ENCODE measurements at places on chromosomes 3 and 15. TPM values are rescaled to one million over a fixed set of nuclear protein-coding genes. Genes with fewer than 3 reads are reported as not detected.

The SH3GL3 gene
- total RNA-seq: not detected

The KY gene
- total RNA-seq: not detected

The SLC7A14 gene
- total RNA-seq: not detected

The PCBP4 gene
- total RNA-seq: 261 TPM

The IFRD2 gene
- 14.1 TPM for total RNA-seq

The ZNF106 gene
- total RNA-seq: 69.0 TPM

The COL6A5 gene
- not detected for total RNA-seq

The PDZRN3 gene
- total RNA-seq: 121 TPM

The PP2D1 gene
- total RNA-seq: not detected

The ATP13A5 gene
- not detected for total RNA-seq

The TRPM1 gene
- not detected for total RNA-seq

GRCh38 chr3:126721246-126721645 lies 17.2 kb downstream of the CHCHD6 start:
- H3K36me3 ChIP-seq: no peaks in the 10 kb centered on the region
- no peak overlapping the region for H3K27ac ChIP-seq
- no peak overlapping the region for H3K4me3 ChIP-seq

- H3K4me1 ChIP-seq: no peaks in the 10 kb centered on the region
- no peaks in the 10 kb centered on the region for H3K36me3 ChIP-seq
- no peak overlapping the region for H3K27ac ChIP-seq
- H3K4me3 ChIP-seq: no peak overlapping the region
- no peaks in the 10 kb centered on the region for H3K27me3 ChIP-seq
Observed at GRCh38 chr3:121989943-121990342, 32.1 kb downstream of the ILDR1 start.

GRCh38 chr3:171569571-171570132 lies 109.4 kb upstream of the TNIK start:
- no peak overlapping the region for H3K4me3 ChIP-seq
- H3K27me3 ChIP-seq: no peaks in the 10 kb centered on the region
- H3K4me1 ChIP-seq: no peaks in the 10 kb centered on the region
- no peak overlapping the region for H3K27ac ChIP-seq
- no peak for DNase-seq

DNA sequence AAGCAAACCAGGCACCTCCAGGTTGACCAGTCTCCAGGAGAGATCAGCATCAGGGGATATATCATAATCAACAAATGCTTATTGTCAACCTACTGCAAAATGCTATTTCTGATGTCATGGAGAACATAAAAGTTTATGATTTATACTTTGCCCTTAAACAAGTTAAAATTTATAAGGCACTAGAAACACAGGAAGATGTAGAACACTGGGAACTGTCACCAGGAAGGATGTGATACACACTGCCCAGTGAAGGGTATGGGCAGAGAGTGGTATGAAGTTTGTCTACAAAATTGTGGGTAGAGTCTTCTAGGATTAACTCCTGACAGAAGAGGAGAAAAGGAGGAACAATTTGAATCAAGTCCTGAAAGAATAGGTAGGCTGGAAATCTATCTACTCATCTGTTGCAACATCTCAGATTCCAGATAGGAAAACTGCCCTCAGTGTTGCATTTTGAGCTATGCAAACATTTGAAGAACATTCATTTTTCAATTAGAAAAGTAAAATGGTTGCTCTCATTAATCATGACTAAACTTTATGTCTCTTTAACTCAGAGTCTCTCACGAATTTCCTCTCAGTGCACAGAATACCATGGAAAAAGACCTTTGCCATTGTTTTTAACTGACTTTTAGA lies 105.9 kb upstream of the SKOR1 start:
- no peaks in the 10 kb centered on the region for H3K27me3 ChIP-seq
- H3K4me3 ChIP-seq: no peak overlapping the region
- no peak overlapping the region for H3K27ac ChIP-seq
- no peaks in the 10 kb centered on the region for H3K4me1 ChIP-seq
- DNase-seq: no peak
- H3K36me3 ChIP-seq: no peaks in the 10 kb centered on the region

DNA sequence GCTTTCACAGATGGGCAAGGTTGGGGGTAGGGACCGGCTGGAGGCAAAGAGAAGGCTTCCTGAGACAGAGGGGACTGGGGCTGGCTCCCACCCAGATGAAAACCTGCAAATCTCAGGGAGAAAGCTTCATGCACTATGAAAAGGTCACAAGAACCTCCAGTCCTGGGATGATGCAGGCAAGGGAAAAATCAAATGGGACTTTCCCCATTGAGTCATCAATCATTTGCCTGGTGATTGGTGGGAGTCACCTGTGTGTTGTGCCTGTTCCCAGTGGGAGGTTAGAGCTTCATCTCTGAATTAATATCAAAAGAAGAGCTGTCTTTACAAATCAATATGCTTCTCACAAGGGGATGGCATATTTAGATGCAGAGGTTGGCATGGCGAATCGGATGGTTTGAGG lies 49.9 kb downstream of the CACNA1D start:
- H3K4me3 ChIP-seq: no peak overlapping the region
- no peaks in the 10 kb centered on the region for H3K36me3 ChIP-seq
- H3K27me3 ChIP-seq: no peaks in the 10 kb centered on the region
- no peaks in the 10 kb centered on the region for H3K4me1 ChIP-seq

GRCh38 chr15:88897456-88898194 lies 2.3 kb upstream of the HAPLN3 start:
- peak; percentile 87 for DNase-seq
- H3K27ac ChIP-seq: peak overlapping the region; percentile 68
- no peak overlapping the region for H3K4me3 ChIP-seq

GRCh38 chr3:138097192-138098172 lies 17.9 kb downstream of the DZIP1L start:
- no peak overlapping the region for H3K4me3 ChIP-seq
- no peak overlapping the region for H3K27ac ChIP-seq
- no peak for DNase-seq
- no peaks in the 10 kb centered on the region for H3K4me1 ChIP-seq
- H3K36me3 ChIP-seq: no peaks in the 10 kb centered on the region

GRCh38 chr3:100209948-100210771 lies 50.6 kb upstream of the TBC1D23 start:
- DNase-seq: no peak
- H3K4me1 ChIP-seq: no peaks in the 10 kb centered on the region
- no peak overlapping the region for H3K4me3 ChIP-seq

GRCh38 chr3:41846850-41847249 lies 115.1 kb downstream of the ULK4 start:
- no peaks in the 10 kb centered on the region for H3K36me3 ChIP-seq
- no peak overlapping the region for H3K4me3 ChIP-seq
- H3K27ac ChIP-seq: no peak overlapping the region
- H3K4me1 ChIP-seq: peaks cover 7% of the 10 kb centered on the region
- H3K27me3 ChIP-seq: no peaks in the 10 kb centered on the region

GRCh38 chr3:65660000-65660598 lies 378.6 kb downstream of the MAGI1 start:
- H3K4me1 ChIP-seq: no peaks in the 10 kb centered on the region
- no peaks in the 10 kb centered on the region for H3K27me3 ChIP-seq
- no peak for DNase-seq
- H3K27ac ChIP-seq: no peak overlapping the region
- H3K4me3 ChIP-seq: no peak overlapping the region
- H3K36me3 ChIP-seq: no peaks in the 10 kb centered on the region

DNA sequence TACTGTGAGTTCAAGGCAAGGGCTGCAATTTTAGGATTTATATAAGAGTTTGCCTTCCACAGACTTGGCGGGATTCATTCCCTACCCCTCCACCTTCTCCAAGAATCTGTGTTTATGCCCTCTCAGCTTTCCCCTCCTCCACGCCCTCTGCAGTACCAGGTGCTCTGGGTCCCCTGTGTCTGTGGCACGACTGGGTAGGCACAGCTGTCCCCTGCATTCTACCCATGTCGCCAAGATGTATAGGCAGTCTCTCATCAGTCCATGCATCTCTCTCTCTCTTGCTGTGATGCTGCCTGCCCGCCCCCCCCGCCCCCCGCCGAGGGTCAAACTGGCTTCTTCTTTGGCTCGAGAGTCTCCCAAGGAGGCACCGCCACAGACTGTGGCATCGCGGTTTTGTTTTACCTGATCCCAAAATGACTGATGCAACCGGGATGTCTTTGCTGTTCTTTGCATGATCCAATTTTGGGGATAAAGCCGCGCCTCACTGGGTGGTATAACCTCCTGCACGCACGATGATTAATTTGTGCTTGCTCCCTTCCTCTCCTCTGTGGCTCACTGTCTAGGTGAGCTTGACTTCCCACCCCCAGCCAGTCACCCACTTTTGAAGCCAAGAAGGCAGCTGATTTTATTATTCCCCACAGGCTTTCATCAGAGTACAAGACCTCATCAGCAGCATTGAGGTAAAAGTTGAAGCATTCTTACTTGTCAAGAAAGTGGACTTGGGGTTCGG lies 43.7 kb downstream of the EFCAB12 start:
- no peaks in the 10 kb centered on the region for H3K36me3 ChIP-seq
- no peaks in the 10 kb centered on the region for H3K27me3 ChIP-seq
- no peak overlapping the region for H3K4me3 ChIP-seq
- H3K4me1 ChIP-seq: no peaks in the 10 kb centered on the region

GRCh38 chr15:68592054-68592453 lies 13.3 kb downstream of the CORO2B start:
- DNase-seq: no peak
- no peaks in the 10 kb centered on the region for H3K27me3 ChIP-seq

- no peaks in the 10 kb centered on the region for H3K27me3 ChIP-seq
- DNase-seq: no peak
- H3K36me3 ChIP-seq: no peaks in the 10 kb centered on the region
- no peak overlapping the region for H3K4me3 ChIP-seq
Observed at GRCh38 chr3:24129549-24129948, 184.5 kb downstream of the NR1D2 start.

DNA sequence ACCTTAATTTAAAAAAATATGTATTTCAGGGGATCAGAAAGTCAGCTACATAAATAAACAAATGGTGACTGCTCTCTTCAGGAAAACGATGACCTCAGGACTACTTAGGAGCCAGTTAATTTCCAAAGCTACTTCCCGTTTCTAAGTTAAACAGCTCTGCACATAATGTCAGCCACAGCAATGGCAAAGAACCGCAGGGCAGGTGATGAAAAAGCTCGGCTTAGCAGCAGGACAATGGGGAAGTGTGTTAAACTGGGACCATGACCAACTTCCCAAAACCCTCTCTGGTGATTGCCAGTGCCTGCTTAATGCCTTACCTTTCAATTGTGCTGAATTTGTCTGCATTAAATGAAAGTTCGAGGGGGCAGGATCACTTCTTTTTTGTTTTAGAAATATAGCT lies 258.9 kb downstream of the FHIT start:
- no peaks in the 10 kb centered on the region for H3K27me3 ChIP-seq
- no peak for DNase-seq
- H3K4me1 ChIP-seq: no peaks in the 10 kb centered on the region
- H3K27ac ChIP-seq: no peak overlapping the region

- no peaks in the 10 kb centered on the region for H3K27me3 ChIP-seq
- H3K36me3 ChIP-seq: no peaks in the 10 kb centered on the region
- no peak overlapping the region for H3K4me3 ChIP-seq
- no peaks in the 10 kb centered on the region for H3K4me1 ChIP-seq
Observed at GRCh38 chr15:80475572-80475971, 71.4 kb downstream of the ARNT2 start.

DNA sequence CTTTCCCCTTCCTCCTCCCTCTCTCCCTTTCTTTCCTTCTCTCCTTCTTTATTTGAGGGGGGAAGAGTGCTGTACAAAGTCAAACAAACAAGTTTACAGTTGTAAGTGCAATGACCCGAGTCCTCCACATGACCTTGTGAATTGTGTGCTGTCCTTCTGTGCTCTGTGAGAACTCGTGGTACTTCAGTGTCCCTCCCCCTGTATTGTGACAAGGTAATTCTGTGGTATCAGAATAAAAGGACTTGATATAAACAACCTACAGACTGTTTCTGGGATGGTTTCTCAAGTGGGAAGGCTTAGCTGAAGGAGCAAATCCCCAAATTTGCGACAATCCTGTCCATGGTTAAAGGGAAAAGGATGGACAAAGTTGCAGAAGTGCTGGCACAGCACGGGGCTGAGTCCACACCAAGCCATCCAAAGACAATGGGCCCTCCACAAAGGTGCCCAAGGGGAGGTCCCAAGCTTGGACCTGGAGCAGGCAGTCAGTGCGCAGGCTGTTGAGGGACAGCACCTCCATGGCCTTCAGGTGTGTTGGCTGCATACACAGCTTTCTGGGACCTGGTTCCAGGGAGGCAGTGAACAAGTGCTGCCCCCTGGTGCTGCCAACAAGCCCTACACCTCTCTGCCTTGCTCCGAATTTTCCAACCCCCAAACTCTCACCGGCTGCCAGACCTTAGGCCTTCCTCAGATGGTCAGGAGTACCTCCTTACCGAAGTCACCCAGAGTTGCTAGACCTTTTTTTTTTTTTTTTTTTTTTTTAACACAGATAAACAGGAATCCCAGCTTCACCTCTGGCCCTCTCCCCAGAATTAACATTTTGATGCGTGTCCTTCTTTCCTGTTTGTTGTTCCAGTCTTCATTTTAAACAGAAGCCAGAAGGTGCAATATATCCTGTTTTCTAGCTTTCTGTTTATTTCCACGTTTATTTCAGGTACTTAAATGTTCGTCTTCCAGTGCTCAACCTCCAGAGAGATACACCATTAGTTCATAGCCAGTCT lies 2.6 kb upstream of the APEH start:
- no peaks in the 10 kb centered on the region for H3K27me3 ChIP-seq
- no peaks in the 10 kb centered on the region for H3K36me3 ChIP-seq
- no peak overlapping the region for H3K27ac ChIP-seq
- DNase-seq: peak; percentile 44
- peaks cover 8% of the 10 kb centered on the region for H3K4me1 ChIP-seq

DNA sequence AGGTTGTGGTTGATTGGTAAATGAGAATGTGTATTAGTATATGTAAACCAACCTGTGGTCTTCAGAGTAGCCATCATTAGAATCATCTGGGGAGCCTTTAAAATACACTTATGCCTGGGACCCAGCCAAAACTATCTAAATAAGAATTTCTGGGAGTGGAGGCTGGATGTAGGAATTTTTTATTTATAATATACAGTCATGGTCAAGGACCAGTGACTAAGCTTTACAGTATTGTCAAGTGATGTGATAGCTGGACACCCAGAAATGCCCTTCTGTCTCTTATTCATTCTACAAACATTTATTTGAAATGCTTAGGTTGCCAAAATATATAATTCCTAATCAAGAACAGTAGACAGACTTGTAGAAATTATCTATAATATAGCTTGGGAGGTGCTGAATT lies 132.2 kb downstream of the MBNL1 start:
- H3K4me3 ChIP-seq: no peak overlapping the region
- no peak for DNase-seq
- no peaks in the 10 kb centered on the region for H3K36me3 ChIP-seq
- peaks cover 25% of the 10 kb centered on the region for H3K4me1 ChIP-seq

DNA sequence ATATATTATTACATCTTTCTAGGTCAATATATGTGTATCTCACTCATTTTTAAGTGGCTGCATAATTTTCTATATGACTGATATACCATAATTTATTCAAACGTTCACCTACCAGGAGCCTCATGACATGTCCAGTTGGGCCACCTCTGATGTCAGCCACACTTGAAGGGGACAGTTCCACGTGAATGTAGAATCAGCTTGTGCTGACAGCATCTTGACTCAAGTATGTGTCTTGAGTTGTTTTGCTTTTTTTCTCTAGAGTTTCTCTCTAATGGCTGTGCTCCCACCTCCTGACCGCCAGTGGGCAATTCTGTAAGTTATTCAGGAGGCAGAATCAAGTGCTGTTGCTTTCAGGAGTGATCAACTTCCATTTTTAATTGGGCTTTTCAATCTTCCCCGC lies 237.9 kb downstream of the NFKBIZ start:
- peaks cover 4% of the 10 kb centered on the region for H3K4me1 ChIP-seq
- DNase-seq: no peak
- no peaks in the 10 kb centered on the region for H3K27me3 ChIP-seq
- no peak overlapping the region for H3K4me3 ChIP-seq
- no peak overlapping the region for H3K27ac ChIP-seq

- no peak for DNase-seq
- H3K4me3 ChIP-seq: no peak overlapping the region
- H3K36me3 ChIP-seq: no peaks in the 10 kb centered on the region
- no peak overlapping the region for H3K27ac ChIP-seq
- H3K27me3 ChIP-seq: no peaks in the 10 kb centered on the region
Observed at GRCh38 chr3:150789451-150789850, 26.5 kb upstream of the SIAH2 start.

All from uterus (tissue), 4 donors.